ENCODE measurements at places on chromosomes 12 and 14.

GRCh38 chr12:2097617-2098016 lies 44.8 kb downstream of the CACNA1C start:
- no peak for DNase-seq

DNA sequence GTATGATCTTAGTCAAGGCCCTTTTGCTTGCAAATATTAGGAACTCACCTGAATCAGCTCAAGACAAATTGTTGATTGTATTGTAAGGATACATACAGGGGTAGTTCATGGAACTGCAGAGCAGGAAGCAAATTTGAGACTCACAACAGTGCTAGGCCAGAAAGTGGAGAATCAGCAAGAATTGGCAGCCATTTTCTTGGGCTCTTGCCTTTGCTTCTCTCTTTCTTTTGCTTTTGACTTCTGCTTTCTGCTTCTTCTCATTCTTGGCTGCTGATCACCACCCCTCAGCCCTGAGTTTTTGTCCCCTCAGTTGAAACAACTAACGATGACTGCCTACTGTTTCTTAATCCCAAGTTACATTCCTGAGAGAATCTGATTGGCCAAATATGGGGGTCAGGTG lies 34.8 kb downstream of the KCNK13 start:
- DNase-seq, result no peak

- DNase-seq, result no peak
Observed at GRCh38 chr12:28367326-28367725, 177.1 kb downstream of the CCDC91 start.

DNA sequence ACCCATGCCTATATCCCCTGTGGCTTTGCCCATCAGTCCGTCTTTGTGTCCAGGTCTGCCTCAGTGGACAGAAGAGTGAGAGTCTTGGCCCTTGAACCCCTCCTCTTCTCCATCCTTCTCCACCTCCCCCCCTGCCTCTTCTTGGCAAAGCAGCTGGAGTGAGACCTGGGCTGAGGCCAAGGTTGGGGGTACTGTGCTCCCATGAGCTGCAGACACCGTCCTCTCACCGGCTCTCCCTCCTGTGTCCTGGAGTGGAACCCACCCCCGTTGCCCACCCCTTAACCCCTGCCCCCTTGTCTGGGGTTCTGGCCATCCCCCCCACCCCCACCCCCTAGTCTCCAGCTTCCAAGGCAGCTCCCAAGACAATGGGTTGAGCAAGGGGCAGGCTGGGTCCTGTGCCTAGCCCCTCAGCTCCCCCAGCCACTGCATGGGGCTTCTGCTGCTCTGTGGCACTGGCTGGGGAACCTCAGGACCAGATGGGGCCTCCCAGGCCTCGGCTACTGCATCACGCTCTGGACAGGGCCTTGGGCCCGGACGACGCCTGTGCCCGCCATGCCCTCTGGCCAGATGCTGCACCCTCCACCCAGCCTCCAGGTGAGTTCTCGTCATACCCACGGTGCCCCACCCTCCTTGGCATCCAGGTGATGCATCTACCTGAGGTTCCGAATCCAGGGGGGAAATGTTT lies 35.7 kb downstream of the RTL1 start:
- DNase-seq, result no peak

DNA sequence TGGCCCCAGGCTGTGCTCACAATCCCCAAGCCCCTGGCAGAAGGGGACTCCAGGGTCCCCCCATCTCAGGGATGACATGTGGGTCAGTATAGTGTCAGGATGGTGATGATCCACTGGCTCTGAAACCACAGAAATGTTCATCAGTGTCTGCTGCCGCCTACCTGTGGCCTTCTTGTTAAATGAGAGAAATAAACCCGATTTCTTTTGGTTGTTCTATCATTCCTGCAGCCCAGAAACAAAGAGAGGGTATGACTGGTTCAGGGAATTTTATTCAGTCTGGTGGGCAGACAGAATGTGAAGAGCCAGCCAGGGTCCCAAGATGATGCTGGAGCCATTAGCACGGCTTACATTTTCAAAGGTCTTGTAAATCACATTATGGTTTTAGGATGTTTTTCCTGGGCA lies 86.6 kb downstream of the CRADD start:
- no peak for DNase-seq

DNA sequence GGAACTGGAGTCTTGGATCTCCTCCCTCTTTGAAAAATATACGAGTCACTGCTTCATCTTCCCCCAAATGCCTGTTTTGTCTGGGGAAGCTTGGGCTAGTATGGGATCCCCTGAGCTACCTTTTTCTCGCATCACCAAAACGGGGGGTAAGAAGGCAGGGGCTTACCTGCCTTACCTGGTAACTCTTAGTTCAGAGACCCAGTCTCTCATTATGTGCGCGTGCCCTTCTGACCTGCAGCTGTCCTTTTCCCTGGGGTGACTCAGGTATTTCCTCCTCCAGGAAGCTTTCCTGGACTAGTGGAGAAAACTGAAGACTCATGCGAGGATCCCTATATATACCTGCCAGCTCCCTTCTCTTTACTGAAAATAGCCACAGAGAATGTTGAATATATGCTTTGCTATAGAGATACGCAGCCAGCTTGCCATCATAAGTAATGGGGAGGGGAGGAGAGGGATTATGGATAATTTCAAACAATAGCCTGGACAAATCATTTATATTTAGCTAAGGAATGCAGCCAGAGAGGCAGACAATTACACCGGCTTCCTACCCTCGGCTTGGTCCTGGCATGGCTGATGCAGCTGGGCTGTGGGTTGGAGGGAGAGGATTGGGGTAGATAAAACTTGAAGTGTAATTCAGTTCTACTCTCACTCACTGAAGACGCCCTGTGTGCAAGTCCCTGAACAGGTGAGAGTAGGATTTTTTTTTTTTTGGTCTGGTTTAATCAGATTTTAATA lies 1.1 kb downstream of the TSPAN9 start:
- DNase-seq, result no peak

GRCh38 chr14:99510556-99511139 lies 29.4 kb downstream of the CCNK start:
- no peak for DNase-seq

DNA sequence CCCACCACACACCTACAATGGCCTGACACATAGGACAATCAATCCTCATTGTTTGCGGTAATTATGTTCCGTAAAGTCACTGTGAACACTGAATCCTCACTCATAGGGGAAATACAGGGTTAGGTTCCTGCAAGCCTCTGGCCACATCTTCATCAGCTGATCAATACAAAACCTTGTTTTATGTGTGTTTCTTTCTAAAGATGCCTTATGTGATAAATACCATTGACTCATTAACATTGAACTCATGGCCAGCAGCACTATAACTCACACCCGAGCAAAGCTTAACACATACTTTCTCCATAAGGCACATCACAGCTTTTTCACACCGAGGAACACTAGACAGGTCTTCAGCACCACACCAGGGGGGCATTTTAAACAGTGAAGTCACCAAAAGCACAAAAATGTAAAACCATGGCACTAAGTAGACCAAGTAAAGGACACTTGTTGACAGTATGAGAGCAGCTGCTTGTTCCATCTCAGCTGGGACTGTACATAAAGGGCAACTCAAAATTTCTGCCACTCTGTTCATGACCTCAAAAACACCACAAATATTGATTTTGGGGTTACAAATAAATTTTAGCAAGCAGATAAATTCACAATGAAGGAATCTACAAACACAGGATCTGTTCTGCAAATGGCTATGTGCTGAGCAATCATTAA lies 60.5 kb downstream of the ESR2 start:
- DNase-seq, result no peak

- no peak for DNase-seq
Observed at GRCh38 chr12:73950507-73950906, 587.1 kb upstream of the ATXN7L3B start.

DNA sequence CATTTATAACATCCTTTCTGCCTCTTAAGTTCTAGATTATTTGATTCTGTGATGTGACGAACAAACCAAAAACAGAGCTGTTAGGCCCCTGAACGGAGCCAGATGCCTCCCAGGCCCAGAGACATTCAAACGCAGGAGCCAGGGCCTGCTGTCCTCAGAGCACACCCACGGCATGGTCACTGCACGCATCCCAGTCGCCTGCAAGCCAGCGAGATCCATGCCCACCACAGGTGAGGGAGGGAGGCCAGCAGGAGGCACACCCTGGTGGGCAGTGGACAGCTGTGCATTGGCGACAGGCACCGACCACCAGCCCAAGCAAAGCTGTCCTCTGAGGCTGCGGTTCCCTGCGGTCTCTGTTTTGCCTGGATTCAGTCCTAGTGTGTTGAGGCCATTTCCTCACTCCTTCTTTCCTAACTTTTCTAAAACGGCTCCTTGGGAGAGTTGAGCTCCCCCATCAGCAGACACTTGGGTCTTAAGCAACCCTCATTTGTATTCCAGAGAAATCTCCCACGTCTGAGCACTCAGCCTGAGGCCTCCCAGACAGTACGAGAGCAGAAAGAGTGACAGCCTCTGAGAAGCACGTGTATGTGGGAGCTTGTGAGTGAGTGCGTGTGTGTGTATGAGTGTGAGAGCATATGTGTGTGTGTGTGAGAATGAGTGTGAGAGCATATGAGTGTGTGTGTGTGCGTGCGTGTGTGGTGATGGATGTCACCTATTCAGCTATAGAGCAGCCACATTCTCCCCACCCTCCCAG lies 81.2 kb downstream of the CHGA start:
- peak; percentile 36 for DNase-seq

DNA sequence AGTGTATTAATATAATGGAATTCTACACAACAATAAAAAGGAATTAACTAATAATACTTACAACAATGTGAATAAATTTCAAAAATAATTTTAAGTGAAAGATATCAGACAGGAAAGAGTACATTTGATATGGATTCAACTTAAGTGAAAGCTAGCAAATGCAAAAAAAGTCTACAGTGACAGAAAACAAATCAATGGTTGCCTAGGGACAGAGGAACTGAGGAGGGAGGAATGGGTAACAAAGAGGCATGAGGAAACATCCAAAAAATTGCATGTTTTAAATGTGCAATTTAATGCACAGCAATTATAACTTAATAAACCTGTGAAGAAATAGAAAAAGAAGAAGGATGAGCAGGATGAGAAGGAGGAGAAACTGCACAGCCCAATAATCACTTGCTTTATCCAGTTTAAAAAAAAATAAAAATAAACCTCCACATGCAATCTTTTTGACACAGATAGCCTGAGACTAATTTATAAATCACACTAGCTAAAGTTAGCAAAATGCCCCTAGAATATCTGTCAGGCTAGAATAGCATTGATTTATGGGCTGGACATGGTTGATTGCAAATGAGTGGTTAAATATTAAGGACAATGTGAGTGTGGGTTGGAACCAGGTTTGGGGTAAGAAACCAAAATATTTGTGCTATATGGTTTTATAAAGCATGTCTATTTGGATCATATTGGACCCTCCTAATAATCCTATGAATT lies 1089.1 kb downstream of the TRHDE start:
- DNase-seq, result no peak

DNA sequence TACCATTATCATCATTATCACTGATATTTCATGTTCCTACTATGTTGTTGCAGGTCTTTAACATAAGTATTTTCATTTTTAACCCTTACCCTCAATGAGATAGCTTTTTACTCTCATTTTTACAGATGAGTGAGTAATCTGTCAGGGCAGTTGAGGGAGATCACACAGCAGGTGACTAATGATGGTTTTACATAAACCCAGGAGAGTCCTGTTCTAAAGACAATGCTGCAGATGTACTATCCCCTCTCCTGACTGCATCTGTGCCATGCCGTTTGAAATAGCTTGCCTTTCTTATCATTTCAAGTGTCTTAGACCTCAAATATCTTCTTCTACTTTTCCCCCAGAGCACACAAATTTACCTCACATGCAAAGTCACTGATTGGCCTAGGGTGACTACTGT lies 1552.1 kb upstream of the SEL1L start:
- DNase-seq, result no peak

DNA sequence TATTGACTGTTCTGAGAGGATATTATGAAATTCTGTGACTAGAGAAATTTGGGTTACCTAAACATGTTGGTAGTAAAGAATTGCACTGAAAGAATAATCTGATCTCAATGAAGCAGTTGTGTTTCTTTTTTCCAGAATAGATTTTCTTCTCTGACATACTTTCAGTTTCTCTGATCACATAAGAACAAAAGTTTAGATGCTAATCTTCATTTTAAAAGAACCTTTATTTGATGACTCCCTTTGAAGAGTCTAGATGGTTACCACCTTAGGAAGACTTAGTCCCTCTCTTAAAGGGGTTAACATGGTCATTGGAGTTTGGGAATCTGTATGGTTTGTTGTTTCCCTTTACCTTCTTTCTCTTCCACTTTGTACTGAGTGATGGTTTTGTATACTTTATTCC lies 58.6 kb downstream of the MON2 start:
- no peak for DNase-seq

GRCh38 chr14:54362089-54362504 lies 34.7 kb upstream of the CDKN3 start:
- DNase-seq, result no peak

- DNase-seq, result no peak
Observed at GRCh38 chr14:59140106-59140843, 48.2 kb upstream of the DAAM1 start.

- no peak for DNase-seq
Observed at GRCh38 chr12:95279856-95280255, 62.2 kb downstream of the VEZT start.

DNA sequence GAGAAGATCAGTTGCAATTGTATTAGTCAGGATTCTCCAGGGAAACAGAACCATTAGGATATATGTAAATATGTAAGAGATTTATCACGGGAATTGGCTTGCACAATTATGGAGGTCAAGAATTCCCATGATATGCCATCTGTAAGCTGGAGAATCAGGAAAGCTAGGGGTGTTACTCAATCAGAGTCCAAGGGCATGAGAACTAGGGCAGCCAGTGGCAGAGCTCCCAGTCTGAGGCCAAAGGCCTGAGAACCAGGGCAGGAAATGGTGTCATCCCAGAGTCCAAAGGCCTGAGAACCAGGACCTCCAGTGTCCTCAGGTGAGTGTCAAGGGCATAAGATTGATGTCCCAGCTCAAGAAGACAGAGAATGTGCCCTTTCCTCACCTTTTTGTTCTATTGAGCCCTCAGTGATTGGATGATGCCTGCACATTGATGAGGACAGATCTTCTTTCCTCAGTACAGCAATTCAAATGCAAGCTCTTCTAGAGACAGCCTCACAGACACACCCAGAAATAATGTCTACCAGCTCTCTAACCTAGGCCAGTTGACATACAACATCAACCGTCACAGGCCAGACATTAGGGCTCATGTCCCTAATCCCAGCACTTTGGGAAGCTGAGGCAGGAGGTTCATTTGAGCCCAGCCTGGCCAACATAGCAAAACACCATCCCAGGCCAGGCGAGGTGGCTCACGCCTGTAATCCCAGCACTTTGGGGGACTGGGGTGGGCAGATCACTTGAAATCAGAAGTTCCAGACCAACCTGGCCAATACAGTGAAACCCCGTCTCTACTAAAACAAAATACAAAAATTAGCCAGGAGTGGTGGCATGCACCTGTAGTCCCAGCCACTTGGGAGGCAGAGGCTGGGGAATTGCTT lies 34.9 kb upstream of the ZNF740 start:
- no peak for DNase-seq

Data from caudate nucleus (tissue), 63 donors.